ENCODE measurements at places on chromosomes 3 and 15.

- no peak for DNase-seq
Measured at GRCh38 chr15:89616228-89616627, 39.0 kb downstream of the KIF7 start.

GRCh38 chr3:169759256-169759655 is 5.6 kb downstream of the TERC start:
- DNase-seq, result no peak

GRCh38 chr3:180749322-180749721 is 70.0 kb upstream of the CCDC39 start:
- DNase-seq, result no peak

DNA sequence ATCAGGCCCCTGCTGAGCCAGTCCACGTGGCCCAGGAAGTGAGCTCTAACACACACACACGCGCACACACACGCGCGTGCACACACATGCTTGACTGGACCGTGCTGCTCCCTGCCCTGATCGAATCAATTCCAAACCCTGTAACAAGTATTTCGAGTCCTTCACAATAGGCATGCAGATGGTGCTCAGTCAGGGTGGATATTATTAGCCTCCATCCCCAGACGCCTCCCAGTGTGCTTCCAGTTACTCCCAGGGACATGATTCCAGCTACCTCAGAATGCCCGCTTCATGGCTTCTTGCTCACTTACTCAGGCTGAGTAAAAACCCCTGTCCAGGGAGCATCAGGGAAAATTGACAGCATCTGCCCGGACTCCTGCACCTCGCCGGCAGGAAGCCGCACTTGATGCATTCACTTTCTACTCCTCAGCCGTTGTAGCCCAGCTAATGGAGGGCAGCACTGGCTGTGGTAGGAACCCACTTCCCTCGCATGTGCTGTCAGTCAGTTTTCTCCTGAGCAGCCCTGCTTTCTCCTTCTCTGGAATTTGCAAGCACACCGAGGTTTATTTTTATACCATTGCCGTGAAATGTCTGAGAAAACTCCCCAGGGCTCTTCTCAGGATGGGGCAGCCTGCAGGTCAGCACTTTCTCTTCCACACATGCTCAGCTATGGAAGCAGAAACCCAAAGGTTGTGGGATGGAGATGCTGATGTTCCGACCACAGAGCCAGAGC is 126.1 kb upstream of the ABHD17C start:
- DNase-seq, result no peak

DNA sequence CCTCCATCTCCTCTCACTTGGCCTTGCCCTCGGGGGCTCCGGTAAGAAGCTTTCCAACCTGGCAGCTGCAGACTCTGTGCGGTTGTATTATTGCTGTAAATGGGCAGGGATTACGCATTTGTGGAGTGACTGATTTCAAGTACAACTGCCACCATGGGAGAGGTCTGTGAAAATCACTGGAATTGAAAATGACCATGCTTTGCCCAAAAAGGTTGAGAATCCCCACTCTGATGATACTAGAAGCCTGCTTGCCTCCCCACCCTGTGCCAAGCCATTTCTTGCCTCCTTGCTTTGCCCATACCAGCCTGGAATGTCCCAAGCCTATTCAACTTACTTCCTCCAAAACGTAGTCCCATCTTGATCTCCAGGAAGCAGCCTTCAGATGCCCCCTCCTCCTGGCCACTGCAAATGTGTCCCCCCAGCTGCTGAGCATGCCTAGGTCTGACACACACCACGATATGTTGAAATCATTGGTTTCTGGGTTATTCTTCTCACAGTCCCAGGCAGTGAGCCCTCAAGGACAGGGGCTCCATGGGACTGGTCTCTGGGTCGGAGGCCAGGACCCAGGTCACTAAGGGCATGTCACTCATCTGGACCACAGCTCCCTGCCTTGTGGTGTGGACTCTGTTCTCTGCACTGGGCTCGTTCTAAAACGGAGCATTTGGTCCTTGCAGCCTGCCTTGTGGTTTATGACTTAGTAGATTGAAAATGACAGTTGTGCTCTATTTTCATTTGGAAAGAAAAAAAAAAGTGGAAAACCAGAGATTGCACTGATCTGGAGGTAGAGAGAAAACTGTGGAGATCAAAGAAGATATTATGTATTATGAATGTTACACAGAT is 42.9 kb downstream of the SMAD3 start:
- DNase-seq, result no peak

GRCh38 chr3:170211668-170212067 is 10.6 kb upstream of the PRKCI start:
- DNase-seq, result no peak

DNA sequence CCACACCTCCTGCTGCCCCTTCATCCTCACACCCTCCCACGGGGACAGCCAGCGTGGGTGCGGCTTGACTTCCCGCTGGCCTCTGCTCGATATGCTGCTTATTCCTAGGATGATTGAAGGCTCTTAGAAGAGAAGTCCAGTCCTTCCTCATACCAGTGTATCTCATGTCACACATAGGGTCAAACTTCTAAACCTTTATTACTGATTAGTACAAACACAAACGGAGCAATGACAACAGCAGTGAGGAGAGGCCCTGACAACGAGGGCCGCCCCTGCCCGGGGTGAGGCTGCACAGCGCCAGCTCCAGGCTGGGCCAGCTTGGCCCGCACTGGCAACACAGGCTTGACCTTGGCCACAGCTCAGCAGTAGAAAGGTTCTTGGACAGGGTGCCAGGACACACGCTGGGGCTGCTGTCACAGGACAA is 3.7 kb downstream of the CIB1 start:
- DNase-seq, result peak; percentile 66

DNA sequence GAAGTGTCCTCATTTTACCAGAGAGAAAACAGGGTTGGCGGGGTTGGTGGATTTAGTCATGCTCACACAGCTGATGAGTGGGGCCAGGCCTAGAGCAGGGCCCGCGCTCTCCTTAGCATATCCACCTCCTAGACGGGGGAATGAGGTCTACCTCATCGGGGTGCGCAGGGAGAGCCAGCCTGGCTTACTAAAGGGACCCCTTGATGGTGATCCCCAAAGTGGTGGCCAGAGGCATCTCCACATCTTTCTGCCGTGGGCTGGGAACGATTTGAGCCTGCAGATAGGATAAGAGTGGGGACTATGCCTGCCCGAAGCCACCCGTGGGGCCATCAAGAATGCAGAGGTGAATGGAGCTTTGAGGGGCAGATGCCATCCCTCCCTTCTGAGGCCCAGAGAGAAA is 69.4 kb downstream of the UMPS start:
- DNase-seq, result no peak

- DNase-seq, result no peak
Measured at GRCh38 chr3:192844836-192845525, 72.7 kb downstream of the MB21D2 start.

- no peak for DNase-seq
Measured at GRCh38 chr3:83941990-83942745, 1016.6 kb upstream of the CADM2 start.

DNA sequence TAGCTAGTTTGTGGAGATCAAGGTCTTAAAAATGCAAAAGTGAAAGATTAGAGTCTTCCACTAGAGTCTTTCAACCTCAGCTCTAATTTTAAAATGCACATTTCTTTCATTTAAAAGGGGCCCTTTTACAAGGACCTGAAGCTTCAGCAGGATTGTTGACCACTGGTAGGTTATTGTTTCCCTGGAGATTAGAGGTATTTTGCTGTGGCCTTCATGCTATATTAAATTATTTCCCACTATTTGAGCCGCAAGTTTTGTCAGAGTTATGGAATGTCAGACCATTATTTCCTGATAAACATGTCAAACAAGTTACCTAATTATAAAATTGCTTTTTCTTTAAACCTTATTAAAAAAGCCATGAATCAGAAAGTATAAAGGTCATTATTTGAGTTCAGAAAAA is 103.1 kb upstream of the CCNL1 start:
- DNase-seq, result no peak

DNA sequence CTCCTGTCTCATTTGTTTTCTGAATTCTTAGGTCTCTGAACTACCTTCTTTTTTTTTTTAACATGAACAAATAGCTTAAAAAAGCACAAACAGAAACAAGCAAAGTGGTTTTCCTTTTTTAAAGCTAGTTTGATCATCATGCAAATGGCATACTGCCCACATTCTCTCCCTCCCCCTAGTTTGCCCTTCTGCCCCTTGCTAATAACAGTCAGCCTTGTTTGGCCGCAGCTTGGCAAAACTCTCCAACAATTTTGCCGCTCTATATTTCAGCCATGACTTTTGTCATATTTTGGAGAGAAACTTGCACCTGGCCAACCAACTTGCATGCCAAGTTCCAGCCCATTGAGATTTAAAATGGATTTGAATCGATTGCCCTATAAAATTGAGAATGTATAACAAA is 666.0 kb upstream of the NR2F2 start:
- DNase-seq, result no peak

GRCh38 chr15:81604713-81605112 is 230.7 kb upstream of the TMC3 start:
- DNase-seq, result no peak

DNA sequence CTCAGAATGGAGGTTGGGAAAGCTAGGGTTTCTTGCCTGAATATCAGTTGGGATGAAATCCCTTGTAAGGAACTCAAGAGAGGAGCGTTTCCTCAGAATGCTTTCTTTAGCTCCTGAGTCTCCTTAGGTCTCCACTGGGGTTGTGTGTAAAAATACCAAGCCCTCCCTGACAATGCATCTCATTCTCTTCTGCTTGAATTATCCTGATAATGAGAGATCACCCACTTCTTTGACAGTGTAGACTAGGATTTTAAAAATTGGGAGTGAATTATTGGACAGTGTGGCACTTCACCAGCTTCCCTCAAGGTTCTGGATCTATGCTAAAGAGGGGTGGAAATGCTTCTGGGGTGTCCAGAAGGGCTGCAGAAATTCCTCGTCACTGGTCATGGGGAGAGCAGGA is 41.8 kb upstream of the POLG start:
- no peak for DNase-seq

DNA sequence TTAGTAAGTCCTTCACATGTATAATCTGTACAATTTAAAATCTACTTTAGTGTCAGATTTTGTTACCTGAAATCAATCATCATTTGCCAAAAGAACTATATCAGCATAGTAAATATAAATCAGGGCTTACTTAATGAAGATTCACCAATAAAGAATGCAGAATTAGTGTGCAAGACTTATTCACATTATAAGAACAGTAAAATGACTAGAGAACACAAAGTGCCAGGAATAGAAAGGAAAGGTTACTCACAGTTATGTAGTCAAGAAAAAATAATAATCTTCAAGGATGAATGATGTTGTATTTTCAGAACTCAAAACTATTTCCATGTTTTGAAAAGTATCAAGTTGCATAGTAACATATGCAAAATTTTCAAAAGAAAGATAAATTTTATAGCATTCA is 891.9 kb downstream of the ROBO1 start:
- no peak for DNase-seq

DNA sequence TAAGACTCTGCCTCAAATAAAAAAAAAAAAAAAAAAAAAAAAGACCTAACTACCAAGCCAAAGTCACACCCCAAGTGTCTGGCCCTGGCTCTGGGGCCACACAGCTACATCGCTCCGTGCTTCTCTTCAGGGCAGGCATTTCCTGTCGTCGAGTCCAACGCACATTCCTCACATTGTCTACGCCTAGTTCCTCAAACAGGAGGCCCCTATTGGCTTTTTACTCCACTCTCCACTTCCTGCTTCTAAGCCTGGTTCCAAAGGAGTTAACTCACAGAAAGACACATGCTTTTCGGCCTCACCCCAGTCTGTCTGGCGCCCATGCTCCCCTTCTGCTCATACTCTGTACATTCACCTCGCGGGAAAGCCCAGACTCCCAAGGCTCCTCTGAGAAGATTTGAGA is 28.8 kb downstream of the KNG1 start:
- peak; percentile 73 for DNase-seq

GRCh38 chr3:194983121-194983520 is 287.8 kb downstream of the XXYLT1 start:
- no peak for DNase-seq

Data from hepatocyte (in vitro differentiated cells).